ENCODE measurements at places on chromosomes 6 and 20.

DNA sequence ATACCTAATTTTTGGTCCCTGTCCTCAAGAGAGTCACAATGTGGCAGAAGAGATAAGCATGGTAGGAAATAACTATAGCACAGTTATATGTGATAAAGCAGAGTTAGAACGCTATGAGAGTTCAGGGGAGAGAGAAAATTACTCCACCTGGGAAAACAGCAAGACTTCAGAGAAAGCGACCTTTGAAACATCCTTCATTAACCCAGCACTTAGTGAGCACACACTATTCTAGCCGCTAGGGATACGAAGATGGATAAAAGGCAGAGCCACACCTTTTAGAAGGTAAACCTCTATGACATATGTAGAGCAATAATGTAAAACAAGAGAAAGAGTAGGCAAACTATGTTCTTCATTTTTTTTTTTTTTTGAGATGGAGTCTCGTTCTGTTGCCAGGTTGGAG is 264.3 kb downstream of the PTPRK start:
- DNase-seq, result no peak

GRCh38 chr20:1469306-1469905 is 2.8 kb upstream of the NSFL1C start:
- DNase-seq, result no peak

DNA sequence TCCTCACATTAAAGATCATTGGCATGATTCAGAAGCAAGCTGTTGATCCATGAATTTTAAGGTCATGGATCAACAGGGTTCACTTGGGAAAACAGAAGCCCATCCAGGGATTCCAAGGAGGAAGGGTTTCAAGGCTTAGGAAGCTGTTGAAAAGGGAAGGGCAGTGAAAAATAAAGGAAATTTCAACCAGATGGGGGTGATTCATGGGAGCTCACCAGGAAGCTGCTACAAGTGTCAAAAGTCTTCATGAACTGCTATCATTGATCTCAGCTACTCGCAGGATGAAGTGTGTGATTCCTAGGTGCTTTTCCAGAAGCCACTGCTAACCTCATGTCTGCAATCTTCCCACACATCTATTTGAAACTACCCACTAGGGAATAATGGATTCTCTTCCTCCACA is 26.2 kb downstream of the ADTRP start:
- no peak for DNase-seq

- DNase-seq, result no peak
Measured at GRCh38 chr6:105432797-105433196, 29.9 kb upstream of the PREP start.

DNA sequence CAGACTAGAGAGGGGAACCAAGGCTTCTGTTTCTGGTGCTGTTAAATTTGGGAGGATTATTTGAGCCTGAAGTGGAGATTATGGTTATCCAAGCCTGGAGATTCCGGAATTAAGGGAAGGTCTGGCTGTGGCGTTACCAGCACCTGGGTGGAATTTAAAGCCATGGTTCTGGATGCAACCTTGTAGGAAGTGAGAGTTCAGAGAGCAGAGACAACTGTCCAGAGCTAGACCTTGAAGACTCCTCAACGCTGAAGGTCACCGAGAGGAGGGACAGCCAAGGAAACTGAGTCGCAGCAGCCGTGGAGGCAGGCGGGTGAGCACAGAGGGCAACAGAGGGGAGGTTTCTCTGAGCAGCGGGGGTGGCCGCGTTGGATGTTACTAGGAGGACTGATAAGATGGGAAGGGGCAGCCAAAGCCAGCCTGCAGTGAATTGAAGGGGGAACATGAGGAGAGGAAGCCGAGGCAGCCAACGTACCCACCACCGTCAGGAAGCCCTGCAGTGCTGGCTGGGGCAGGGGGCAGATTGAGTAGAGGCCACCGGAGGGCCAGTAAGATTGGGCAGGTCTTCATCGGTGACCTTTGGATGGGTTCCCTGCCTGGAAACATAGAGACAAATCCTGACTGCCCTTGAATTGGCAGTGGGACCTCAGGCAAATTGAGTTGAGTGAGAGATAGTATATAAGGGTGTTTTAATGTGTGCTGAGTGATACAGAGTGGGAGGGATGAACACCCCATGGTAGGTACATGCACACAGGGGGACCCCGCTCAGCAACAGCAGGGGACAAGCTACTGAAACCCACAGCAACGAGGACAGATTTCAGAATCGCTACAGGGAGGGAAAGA is 90.3 kb downstream of the SNX5 start:
- no peak for DNase-seq

GRCh38 chr6:1348675-1349074 is 36.8 kb downstream of the FOXQ1 start:
- no peak for DNase-seq

- peak; percentile 26 for DNase-seq
Measured at GRCh38 chr6:148747471-148748165, 788 bp downstream of the UST start.

DNA sequence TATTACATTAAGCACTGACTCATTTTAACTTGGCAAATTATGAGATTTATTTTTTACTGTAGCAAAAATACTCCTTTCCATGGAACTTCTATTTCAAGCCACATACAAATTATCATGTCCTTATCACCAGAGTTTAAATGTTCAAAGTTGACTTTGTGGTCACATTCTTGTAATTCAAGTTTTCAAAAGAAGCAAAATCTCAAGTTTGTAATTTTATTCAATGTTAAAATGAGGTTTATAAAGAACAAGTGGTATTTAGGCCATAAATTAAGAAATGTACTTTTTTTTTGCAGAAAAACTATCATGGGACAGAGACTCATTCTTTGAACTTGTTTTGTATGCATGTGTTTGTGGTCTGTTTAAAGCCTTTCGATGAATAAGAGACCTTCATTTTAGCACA is 811.5 kb downstream of the TENT5A start:
- no peak for DNase-seq

GRCh38 chr6:6584310-6585002 is 4.1 kb upstream of the LY86 start:
- DNase-seq, result no peak

DNA sequence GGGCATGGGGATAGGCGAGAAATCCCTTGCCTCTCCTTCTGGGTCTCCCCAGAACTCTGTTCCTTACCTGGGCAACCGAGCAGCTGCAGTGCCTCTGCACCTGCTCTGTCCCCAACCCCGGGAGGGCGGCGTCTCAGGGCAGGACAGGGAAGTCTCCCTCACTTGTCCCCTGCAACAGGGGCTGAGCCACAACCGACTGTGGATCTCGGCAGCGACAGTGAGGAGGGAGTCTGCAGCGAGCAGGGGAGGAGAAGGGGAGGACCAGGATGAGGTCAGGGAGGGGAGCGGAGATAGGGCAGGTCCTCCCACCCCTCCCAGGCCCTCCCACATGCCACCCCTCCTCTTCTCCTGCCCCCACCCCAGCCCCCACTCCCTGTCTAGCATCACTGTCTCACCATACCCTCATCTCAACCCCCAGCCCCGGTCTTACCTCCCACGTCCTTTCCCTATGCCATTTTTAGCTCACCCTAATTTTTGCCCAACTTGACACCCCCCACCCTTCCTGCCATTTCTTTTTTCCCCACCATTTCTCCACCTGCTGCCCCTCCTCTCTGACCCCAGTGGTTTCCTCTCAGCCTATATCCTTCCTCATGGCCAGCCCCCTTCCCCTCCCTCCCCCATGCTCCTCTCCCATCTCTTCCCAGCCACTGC is at the start of gene TNXB:
Gene TNXB, minus strand, starts transcription at position 225 of the 651 bp plus-strand sequence. CDS start 11,140 bp downstream, outside the sequence.
- DNase-seq, result no peak

DNA sequence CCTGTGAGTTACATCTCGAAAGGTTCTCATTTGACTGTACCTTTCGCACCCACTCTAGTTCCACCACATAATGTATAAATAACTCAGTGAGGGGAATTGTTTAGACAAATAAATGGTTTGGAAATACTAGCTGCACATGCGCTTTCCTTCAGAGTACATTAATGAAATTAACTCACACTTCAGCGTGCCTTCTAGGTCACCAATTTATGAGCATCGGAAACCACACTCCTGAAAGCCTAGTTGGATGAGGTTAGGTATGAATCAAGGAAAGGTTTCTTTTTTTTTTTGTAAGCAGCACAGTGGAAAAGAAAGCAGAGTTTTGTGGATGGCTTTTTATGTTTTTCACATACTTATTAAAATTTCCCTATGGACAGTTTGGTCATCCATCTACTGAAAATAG is 247.8 kb upstream of the TCF21 start:
- DNase-seq, result no peak

- no peak for DNase-seq
Measured at GRCh38 chr6:29791786-29792122, 35.9 kb upstream of the HLA-G start.

GRCh38 chr6:129567374-129567773 is 142.6 kb downstream of the ARHGAP18 start:
- peak; percentile 1 for DNase-seq

- DNase-seq, result no peak
Measured at GRCh38 chr6:153032255-153032882, 29.9 kb upstream of the MTRF1L start.

GRCh38 chr6:160967833-160968232 is 23.7 kb upstream of the MAP3K4 start:
- DNase-seq, result no peak

GRCh38 chr20:46073443-46073842 is 16.3 kb downstream of the NCOA5 start:
- DNase-seq, result no peak

DNA sequence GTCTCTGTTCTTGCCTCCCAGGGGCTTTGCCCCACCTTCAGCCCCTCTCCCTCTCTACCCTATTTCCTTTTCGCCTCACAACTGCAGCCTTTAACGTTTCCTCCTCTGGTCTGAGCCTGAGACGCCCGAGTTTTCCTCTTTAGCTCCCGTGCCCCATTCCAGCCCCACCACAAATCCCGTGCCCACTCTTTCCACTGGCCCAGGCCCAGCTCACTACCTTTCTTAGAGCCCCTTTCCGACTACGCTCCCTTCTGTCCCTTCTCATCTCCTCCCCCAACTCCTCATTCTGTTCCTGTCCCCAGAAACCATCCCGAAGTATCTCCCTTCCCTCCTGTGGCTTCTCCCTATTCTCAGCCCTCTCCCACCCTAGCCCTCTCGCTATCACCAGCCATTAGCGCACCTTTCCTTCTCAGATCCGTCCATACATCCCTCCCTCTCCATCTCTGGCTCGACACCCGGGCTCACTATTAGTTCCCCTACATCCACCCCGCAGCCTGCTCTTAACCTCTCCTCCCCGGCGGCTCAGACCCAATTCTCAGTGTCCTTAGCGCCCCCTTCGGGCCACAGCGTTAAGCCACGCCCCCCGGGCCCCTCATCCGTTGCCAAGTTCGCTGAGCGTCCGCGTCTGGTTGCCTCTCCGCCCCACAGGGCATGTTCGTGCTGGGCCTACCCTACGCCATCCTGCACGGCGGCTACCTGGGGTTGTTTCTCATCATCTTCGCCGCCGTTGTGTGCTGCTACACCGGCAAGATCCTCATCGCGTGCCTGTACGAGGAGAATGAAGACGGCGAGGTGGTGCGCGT is 2.7 kb downstream of the SLC32A1 start:
- no peak for DNase-seq

- DNase-seq, result no peak
Measured at GRCh38 chr20:49228676-49229075, 9.5 kb downstream of the DDX27 start.

DNA sequence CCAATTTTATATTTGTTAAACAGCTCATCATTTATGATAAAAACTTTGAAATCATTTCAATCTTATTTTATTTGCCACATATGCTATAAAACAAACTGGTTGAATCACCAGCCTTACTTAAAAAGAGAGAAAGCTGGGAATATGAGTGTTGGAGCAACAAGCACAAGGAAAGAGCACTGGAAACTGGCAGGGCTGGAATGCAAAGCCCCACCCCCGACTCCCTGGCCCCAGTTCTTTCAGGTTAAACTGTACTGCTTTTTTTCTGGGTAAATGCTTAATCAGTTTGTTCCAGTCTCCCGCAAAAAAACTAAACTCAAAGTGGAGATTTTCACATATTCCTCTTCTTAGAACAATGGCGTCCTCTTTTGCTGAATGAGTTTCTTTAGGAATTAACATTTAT is 433.8 kb upstream of the NOX3 start:
- no peak for DNase-seq

DNA sequence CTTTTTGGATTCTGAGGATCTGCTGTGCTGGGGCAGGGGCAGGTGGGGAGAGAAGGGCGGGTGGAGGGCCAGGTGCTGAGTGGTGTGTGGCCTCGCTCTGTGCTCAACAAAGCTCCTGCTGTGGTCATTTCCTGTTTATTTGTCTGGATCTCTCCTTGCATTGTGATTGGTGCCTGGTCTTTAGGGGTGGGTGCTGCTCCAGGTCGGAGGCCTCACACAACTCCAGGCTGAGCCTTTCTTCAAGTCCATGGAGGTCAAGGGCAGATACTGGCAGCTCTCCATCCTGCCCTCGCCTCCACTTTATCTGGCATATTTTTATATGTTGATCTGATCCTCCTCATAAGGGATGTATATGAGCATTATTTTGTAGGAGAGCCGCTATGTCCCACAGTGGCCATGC is 36.2 kb downstream of the HLA-F start:
- no peak for DNase-seq

GRCh38 chr20:38136421-38137245 is 28.4 kb downstream of the TGM2 start:
- DNase-seq, result no peak

DNA sequence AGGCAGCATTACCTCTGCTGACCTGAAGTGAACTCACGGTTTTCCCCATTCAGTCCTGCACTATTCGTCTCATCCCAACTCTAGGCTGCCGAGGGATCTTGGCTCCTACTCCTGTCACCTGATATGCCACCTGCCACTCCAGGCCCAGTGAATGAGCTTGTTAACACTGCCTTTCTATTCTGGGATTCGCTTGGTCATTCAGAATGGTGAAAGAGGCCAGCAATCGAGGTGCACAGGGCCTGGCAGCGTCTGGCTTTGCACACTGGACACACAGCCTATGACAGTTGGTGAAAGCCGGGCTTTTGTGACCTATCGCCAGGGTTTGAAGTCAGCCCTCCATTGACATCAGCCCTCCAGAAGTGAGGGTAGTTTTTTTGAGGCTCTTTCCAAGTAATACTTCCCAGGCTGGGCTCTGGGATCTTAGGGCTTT is 59.3 kb upstream of the MYL9 start:
- DNase-seq, result no peak

GRCh38 chr6:14645841-14646240 is 528.3 kb downstream of the CD83 start:
- no peak for DNase-seq

DNA sequence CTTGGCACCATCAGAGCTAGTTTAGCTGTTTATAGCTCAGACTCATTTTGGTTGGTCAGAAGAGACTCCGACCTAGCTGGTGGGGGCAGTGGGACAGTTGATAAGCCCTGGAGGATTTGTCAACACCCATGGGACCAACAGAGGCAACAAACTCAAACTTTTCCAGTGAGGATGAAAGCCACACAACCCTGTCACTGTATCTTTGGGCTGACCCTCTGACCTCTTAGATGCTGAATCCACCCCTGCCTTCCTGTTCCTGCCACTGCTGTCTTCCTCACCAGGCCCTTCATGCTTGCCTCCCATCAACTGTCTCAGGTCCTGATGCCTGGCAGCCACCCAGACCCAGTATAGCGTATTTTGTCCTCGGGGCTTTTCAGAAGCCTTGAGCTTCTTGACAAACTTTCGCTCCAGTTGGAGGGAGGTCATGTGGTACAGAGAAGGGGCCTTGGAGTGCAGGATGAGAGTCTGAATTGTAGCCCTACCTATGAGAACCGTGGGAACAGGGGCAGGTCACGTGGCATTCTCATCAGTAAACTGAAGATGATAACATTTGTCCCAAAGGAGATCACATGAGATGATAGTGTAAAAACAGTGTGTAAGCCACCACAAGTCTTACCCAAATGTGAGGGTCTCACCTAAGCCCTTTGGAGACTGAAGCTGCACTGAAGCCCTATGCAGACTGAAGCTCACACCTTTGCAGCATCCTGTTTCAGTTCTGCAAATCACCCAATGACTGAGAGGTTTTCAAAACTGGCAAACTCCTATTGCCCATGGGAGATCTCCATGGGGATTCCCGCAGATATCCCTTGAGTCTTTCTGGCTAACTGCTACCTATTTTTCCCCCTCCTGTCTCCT is 72.0 kb upstream of the F13A1 start:
- no peak for DNase-seq
